ENCODE measurements at places on chromosomes 5 and 9. TPM values are rescaled to one million over a fixed set of nuclear protein-coding genes. Genes with fewer than 3 reads are reported as not detected.

Gene SLC24A2
- not detected for total RNA-seq

Gene C7
- total RNA-seq: not detected

Gene PTPDC1
- 5.5 TPM for total RNA-seq

Gene LOX
- not detected for total RNA-seq

Gene CNTNAP3
- not detected for total RNA-seq

Gene LTC4S
- total RNA-seq: 3.8 TPM

Gene PCDHA9
- not detected for total RNA-seq

GRCh38 chr5:153969563-153969895 lies 69.2 kb downstream of the FAM114A2 start:
- H3K27me3 ChIP-seq: peaks cover 5% of the 10 kb centered on the region
- no peak overlapping the region for H3K4me3 ChIP-seq
- no peak for DNase-seq
- no peak overlapping the region for H3K27ac ChIP-seq
- H3K4me1 ChIP-seq: peaks cover 5% of the 10 kb centered on the region

DNA sequence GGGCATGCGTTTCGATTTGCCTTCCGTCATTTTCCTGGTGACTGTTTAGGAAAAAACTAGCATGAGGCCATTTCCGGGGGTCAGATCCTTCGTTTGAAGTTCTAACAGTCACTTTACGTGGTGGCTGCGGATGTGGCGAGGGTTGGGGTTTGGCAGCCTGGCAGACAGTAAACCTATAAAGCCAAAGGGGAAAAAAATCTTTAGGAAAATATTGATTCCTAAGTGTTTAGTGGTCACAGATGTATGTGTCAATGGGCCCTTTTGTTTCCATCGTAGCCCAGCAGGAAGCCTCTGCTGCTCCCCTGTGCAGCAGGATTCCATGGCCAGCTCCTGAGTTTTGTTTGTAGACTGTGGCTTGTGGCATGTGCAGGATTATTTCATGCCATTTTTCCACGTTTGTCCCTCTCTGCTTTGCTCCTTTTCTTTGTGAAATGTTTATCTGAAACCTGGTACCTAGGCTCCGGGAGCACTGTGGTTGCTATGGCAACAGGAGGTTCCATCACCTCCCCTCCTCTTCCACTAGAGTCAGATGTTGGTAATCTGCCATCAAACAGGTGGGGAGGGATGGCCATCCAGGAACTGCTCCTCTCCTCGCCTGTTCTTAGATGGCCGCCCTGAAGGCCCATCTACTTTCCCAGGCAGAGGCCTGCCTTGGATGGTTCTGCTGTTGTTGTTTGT lies 202.3 kb downstream of the AOPEP start:
- H3K4me1 ChIP-seq: no peaks in the 10 kb centered on the region
- H3K27me3 ChIP-seq: no peaks in the 10 kb centered on the region
- H3K4me3 ChIP-seq: no peak overlapping the region
- H3K36me3 ChIP-seq: no peaks in the 10 kb centered on the region
- H3K27ac ChIP-seq: no peak overlapping the region

DNA sequence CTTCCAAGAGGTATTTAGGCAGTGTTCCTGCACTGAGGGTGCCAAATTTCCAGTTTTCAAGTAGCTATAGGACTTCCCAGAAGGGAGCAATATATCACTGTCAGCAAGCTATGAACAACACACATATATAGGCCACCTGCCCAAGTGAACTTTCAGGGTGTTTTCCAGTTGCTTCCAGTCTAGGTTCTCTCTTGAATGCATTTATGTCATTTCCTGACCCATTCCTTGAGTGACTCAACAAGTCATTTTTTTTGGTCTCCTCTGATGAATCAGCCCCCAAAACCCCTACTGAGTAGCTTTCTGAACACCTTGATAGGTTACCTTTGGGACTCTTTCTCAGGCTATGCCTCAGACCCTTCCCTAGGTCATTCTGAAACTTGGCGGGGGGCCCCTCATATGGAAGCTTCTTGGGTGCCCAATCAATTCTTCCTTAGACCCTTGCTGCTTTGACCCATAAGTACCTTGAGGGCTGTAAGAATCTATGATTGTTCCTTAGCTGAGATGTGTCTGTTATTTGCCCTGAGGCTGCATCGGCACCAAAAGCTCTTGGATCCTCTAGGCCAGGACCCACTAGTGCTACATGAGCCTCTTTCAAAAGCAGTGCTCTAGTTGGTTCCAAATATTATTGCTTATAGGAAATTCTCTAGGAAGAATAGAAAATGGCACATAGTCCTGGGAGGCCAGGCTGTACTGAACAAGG lies 12.4 kb downstream of the DNAJB5 start:
- H3K4me1 ChIP-seq: peaks cover 10% of the 10 kb centered on the region
- DNase-seq: no peak
- peaks cover under 1% of the 10 kb centered on the region for H3K36me3 ChIP-seq
- H3K27ac ChIP-seq: no peak overlapping the region

DNA sequence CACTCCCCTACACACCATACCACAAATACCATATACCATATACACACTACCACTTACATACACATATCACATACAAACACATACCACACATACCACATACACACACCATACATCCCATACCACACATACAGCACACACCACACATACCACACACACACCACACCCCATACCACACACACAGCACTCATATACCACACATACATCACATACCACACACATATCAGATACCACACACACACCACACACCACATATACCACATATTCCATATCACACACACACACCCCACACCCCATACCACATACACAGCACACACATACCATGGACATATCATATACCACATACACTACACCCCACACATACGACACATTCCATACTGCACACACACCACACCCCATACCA lies 276.6 kb downstream of the GADD45G start:
- H3K27ac ChIP-seq: no peak overlapping the region
- H3K4me1 ChIP-seq: no peaks in the 10 kb centered on the region
- peaks cover 2% of the 10 kb centered on the region for H3K27me3 ChIP-seq
- no peak overlapping the region for H3K4me3 ChIP-seq
- no peaks in the 10 kb centered on the region for H3K36me3 ChIP-seq

DNA sequence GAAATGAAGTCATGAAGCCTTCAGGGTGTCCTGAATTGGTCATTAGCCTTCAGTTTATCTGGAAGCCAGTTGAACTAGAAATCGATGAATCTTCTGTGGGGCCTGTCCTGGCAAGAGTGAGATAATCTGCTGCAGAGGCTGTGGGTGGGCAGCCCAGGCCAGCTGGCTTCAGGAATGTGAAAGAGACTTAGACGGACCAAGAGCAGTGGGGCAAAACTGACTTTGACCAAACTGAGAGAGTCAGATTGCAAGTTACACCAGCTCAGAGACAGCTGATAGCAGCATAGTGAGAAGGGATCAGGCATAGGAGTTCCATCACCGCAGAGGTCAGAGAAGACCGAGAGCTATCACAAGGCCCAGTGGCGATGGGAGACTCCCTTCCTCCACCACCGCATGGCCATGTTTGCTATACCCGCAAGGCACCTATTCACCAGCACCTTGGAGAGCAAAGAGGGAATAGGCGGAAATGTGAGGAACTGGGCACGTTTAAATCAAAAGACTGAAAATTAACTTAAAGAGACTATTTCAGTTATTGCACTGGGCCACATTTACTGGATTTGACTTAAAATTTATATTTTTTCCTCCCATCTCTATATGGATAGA lies 50.0 kb upstream of the GLIS3 start:
- no peaks in the 10 kb centered on the region for H3K36me3 ChIP-seq
- DNase-seq: no peak
- no peaks in the 10 kb centered on the region for H3K27me3 ChIP-seq
- H3K4me3 ChIP-seq: no peak overlapping the region

- DNase-seq: no peak
- peaks cover 2% of the 10 kb centered on the region for H3K27me3 ChIP-seq
- no peaks in the 10 kb centered on the region for H3K36me3 ChIP-seq
- no peaks in the 10 kb centered on the region for H3K4me1 ChIP-seq
- H3K4me3 ChIP-seq: no peak overlapping the region
These were observed 159.3 kb downstream of the NR3C1 start for GRCh38 chr5:143244000-143244736.

GRCh38 chr5:175047048-175047447 lies 322.7 kb downstream of the MSX2 start:
- H3K27me3 ChIP-seq: no peaks in the 10 kb centered on the region
- H3K27ac ChIP-seq: no peak overlapping the region
- no peak overlapping the region for H3K4me3 ChIP-seq

GRCh38 chr9:3912280-3912679 lies 386.5 kb upstream of the RFX3 start:
- peaks cover 4% of the 10 kb centered on the region for H3K4me1 ChIP-seq
- H3K27ac ChIP-seq: no peak overlapping the region
- no peaks in the 10 kb centered on the region for H3K36me3 ChIP-seq
- no peak for DNase-seq
- no peak overlapping the region for H3K4me3 ChIP-seq
- peaks cover 6% of the 10 kb centered on the region for H3K27me3 ChIP-seq
